ENCODE measurements at places on chromosomes 16 and 17. TPM values are rescaled to one million over a fixed set of nuclear protein-coding genes. Genes with fewer than 3 reads are reported as not detected.

GRCh38 chr16:17302214-17302613 lies 168.5 kb downstream of the XYLT1 start:
- H3K4me3 ChIP-seq, result no peak overlapping the region
- H3K27me3 ChIP-seq, result no peaks in the 10 kb centered on the region
- H3K36me3 ChIP-seq, result no peaks in the 10 kb centered on the region
- H3K27ac ChIP-seq, result no peak overlapping the region

The MRPL27 gene
- 58.1 TPM for total RNA-seq

GRCh38 chr17:75493476-75494129 lies 21.7 kb downstream of the CASKIN2 start:
- H3K36me3 ChIP-seq, result peaks cover 10% of the 10 kb centered on the region
- no peaks in the 10 kb centered on the region for H3K4me1 ChIP-seq
- H3K27ac ChIP-seq, result no peak overlapping the region
- H3K4me3 ChIP-seq, result no peak overlapping the region
- H3K27me3 ChIP-seq, result no peaks in the 10 kb centered on the region
- no peak for DNase-seq

The SPATA22 gene
- total RNA-seq, result not detected

GRCh38 chr17:7930841-7931631 lies 710 bp downstream of the TRAPPC1 start:
- no peaks in the 10 kb centered on the region for H3K27me3 ChIP-seq
- H3K27ac ChIP-seq, result no peak overlapping the region
- DNase-seq, result no peak
- peak overlapping the region; percentile 78 for H3K4me3 ChIP-seq

DNA sequence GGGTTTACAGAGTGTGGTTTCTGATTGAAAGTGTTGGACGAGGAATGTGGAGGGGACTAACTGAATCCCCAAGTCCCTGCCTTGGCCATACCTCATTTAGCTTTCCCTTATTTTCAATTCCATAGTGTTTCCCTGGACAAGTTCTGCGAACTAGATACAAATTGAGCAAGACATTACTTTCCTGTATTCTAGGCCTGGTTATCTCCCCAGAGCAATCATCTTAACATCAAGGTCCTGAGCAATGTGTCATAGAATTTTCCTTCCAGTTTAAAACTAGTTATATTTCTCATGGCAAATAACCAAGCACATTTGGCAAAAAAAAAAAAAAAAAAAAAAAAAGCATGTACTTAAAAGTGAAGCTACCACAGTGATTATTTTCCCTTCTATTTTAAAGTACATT lies 330.1 kb downstream of the CDH11 start:
- H3K36me3 ChIP-seq, result no peaks in the 10 kb centered on the region
- H3K4me3 ChIP-seq, result no peak overlapping the region
- no peaks in the 10 kb centered on the region for H3K4me1 ChIP-seq
- DNase-seq, result no peak
- H3K27ac ChIP-seq, result no peak overlapping the region

GRCh38 chr17:57276621-57277020 lies 20.3 kb downstream of the MSI2 start:
- no peak overlapping the region for H3K27ac ChIP-seq
- peaks cover 3% of the 10 kb centered on the region for H3K36me3 ChIP-seq
- H3K4me3 ChIP-seq, result no peak overlapping the region
- H3K4me1 ChIP-seq, result peaks cover 9% of the 10 kb centered on the region

- no peaks in the 10 kb centered on the region for H3K27me3 ChIP-seq
- peak overlapping the region; percentile 64 for H3K4me3 ChIP-seq
- H3K27ac ChIP-seq, result peak overlapping the region; percentile 89
- peaks cover 19% of the 10 kb centered on the region for H3K36me3 ChIP-seq
- peaks cover 28% of the 10 kb centered on the region for H3K4me1 ChIP-seq
- DNase-seq, result peak; percentile 66
These were observed 844 bp downstream of the TBKBP1 start for GRCh38 chr17:47694581-47695428.

GRCh38 chr17:38961413-38961812 lies 5.8 kb downstream of the FBXO47 start:
- no peaks in the 10 kb centered on the region for H3K4me1 ChIP-seq
- no peaks in the 10 kb centered on the region for H3K36me3 ChIP-seq
- H3K4me3 ChIP-seq, result no peak overlapping the region
- no peak for DNase-seq
- H3K27me3 ChIP-seq, result no peaks in the 10 kb centered on the region
- H3K27ac ChIP-seq, result no peak overlapping the region

- peaks cover 13% of the 10 kb centered on the region for H3K4me1 ChIP-seq
- H3K27ac ChIP-seq, result no peak overlapping the region
- H3K36me3 ChIP-seq, result no peaks in the 10 kb centered on the region
- no peak for DNase-seq
These were observed 122.6 kb upstream of the MON1B start for GRCh38 chr16:77068402-77068801.

DNA sequence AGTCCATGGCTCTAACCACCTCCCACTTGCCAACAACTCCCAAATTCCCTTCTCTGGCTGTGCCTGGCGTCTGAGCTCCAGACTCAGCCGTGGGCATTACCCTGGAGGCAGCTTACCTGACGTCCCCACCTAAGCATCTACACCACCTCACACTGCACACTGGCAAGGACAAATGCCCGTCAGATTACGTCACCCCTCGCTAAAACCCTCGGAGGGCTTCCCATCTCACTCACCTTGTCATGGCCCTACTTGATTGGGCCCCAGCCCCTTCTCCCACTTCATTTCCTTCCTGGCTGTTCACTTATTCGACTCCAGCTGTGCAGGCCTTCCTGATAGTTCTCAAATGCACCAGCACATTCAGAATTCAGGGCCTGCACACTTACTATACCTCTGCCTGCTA lies 13.4 kb downstream of the ALOXE3 start:
- no peaks in the 10 kb centered on the region for H3K36me3 ChIP-seq
- peaks cover 3% of the 10 kb centered on the region for H3K4me1 ChIP-seq
- H3K27ac ChIP-seq, result no peak overlapping the region
- no peak overlapping the region for H3K4me3 ChIP-seq
- peaks cover 7% of the 10 kb centered on the region for H3K27me3 ChIP-seq

Measured in lung (tissue), 17 donors.